Activated T-helper 17 cell treated with anti-CD3 and anti-CD28 coated beads, Interleukin-2, amount 50 U/mL, for 72 hours (primary cell): ENCODE measurements at places on chromosomes 16 and 17.

DNA sequence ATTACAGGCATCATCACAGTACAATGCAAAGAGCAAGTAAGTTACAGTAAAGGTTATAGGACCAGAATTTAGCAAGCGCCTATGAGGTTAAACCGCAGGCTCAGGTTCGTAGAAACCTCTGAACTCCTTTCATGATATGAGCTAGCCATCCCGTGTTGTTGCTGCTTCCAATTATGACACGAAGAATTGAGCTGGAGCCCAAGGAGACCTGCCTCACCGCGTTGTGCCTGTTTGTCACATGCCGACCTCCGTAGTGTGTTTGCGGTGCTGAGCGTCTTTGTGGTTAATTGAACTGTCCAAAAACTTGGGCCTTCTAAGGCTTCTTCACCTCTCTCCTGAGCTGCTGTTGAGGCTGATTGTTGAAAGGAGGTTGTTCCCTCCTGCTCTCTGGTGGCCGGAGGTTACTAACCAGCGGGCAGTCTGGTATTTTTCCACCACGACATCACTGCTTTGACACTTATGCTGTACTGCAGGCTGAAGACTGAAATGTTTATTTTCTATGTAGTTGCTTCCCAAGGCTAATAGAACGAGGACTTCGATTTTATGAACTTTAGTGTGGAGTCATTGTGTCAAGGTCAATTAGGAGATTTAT, 67.5 kb downstream of the SEC14L1 start:
- no peak for ATAC-seq

DNA sequence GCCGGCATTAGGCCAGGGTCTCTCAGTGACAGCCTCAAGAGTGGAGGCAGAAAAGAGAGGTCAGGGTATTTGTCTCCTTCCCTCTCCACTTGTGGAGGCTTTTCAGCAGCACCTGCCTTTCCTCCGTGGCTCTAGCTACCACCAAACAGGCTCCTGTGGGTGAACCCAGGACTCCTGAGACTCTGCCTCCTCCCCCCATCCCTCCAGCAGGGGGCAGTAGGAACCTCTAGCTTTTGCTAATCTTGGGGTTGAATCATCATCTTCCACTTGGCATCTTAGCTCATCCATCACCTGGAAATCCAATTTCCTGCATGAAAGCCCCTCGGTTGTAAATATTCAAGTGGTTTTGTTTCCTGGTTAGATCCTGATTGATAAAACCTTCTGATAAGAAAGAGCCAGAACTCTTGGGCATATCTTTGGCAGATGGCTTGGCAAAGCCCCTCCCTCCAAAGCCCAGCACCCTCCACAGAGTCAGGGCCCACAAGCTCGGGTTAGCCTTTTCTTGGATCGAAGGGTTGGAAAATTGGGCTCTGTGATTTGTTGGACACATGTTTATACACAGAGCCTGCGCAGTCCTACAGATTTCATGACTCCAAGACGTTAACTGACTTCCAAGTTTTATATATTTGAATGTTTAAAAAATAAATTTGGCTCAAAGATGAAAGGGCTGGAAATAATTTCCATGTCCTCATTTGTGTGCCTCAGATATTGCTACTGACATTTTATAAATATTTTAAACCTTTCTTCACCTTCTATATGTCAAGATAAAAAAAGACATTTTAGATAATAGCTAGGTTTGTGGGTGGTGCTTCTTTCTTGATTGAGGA, 322.1 kb downstream of the MAP2K4 start:
- ATAC-seq = no peak

- ATAC-seq = no peak
These were observed 5.7 kb upstream of the MINK1 start for GRCh38 chr17:4827399-4827798.

DNA sequence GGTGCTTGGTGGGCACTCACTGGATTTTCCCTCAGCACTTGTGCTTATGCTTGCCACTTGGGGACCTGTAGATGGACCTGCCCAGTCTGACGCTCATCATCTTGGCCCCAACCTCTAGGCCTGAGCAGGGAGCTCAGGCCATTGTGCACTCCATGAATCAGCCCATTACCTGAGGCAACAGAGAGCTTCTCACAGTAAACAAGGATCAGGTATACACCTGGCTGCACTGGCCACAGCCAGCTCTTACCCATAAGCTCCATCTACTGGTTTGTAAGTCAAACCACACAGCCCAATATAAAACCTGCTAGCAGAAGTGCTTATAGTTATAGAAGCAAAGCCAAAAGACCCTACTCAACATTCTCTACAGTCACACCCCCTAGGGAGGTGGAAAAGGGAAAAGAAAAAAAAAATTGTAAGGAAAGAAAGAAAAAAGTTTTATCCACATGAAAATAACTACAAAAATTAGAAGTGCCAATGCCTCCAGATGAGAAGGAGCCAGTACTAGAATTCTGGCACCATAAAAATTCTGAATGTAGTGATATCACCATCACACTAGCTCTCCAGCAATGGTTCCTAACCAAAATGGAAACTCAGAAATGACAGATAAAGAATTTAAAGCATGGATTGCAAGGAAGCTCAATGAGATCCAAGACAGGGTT, 87.8 kb upstream of the CDH5 start:
- no peak for ATAC-seq

- no peak for ATAC-seq
These were observed 3.7 kb downstream of the NFE2L1 start for GRCh38 chr17:48051706-48052486.

- no peak for ATAC-seq
These were observed 43.5 kb downstream of the ABAT start for GRCh38 chr16:8717892-8718415.

GRCh38 chr17:74287031-74287602, 13.1 kb downstream of the DNAI2 start:
- ATAC-seq = no peak

- ATAC-seq = no peak
These were observed 1.5 kb downstream of the ZNF319 start for GRCh38 chr16:57998992-57999365.
